Stimulated activated CD8-positive, alpha-beta memory T cell treated with anti-CD3 and anti-CD28 coated beads, Interleukin-2, amount 100 ng/mL, for 1 hour (primary cell): ENCODE measurements at places on chromosomes 11 and 22.

- DNase-seq: no peak
Observed at GRCh38 chr11:118276422-118276821, 12.3 kb upstream of the MPZL2 start.

DNA sequence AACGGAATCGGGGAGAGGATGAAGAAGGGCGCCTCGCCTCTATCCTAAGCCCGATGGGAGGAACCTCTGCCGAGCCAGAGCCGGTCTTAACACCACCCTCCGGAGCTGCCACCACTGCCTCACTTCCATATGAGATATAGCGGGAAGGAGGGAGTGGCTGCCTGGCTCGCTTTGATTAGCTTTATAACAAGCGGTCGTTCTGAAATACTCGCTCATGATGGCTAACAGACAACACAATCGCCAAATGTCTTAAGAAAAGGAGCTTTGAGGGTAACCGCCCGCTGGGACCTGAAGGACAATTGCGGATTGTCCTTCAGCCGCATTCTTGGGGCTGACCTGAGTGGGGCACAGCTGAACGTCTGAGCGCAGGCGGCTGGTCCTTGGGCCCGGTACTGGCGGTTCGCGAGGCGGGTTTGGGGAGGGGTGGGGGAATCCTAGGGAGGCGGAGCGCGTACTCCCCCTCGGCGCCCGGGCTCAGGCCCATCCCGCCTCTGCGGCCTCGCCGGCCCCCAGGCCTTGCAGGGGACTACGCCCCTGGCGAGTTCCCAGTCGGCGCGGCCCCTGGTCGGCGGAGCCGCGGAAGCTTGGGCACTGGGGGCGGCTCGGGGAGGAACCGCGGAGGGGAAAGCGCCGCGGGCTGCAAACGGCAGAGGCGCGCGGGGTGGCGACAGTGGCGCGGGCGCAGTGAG is at the start of gene PLAAT5:
TSS of gene PLAAT5 (minus strand) at position 617 of the 689 bp plus-strand sequence. CDS start at position 484, 133 bp downstream.
- no peak for DNase-seq

GRCh38 chr11:126485021-126485792 is 129.7 kb downstream of the ST3GAL4 start:
- no peak for DNase-seq

GRCh38 chr11:59223611-59224010 is 10.9 kb upstream of the MPEG1 start:
- DNase-seq: no peak

DNA sequence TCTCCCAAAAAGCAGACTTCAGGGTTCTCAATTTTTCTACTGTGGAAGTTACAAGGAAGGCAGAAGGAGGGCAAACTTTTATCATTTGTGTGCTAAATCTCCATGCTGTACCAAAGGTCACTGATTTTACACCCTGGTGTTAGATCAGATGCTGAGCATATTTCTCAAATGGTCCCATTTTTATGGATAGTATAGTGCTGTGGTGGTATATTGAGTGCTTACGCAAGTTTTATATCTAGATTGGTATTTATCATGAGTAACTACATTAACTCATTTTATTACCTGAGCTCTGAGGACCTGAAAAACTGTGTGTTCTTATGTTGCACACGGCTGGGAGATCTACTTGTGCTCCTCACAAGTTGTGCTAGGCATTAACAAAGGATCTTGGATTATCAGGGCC is 75.1 kb downstream of the PRR5L start:
- DNase-seq: no peak

GRCh38 chr11:125532668-125533067 is 36.6 kb upstream of the FEZ1 start:
- no peak for DNase-seq

GRCh38 chr11:86957976-86958646 is 2.9 kb upstream of the FZD4 start:
- no peak for DNase-seq

DNA sequence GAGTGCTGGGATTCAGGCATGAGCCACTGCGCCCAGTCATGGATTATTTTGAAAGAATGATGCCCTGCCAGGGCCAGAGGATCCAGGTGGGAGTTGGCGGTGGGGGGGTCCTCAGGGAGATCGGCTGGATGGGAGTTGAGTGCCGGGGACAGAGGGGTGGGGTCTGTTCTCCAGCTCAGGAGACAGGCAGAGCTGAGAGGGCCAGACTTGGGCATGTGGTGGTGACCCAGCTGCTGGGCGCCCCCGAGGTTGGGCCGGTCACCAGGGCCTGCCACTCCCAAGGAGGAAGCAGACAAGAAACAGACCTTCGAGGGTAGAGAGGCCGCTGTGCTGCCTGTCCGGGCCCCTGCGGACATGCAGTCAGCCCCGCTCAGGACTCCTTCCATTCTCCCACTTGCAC is 11.8 kb upstream of the PRODH start:
- no peak for DNase-seq

DNA sequence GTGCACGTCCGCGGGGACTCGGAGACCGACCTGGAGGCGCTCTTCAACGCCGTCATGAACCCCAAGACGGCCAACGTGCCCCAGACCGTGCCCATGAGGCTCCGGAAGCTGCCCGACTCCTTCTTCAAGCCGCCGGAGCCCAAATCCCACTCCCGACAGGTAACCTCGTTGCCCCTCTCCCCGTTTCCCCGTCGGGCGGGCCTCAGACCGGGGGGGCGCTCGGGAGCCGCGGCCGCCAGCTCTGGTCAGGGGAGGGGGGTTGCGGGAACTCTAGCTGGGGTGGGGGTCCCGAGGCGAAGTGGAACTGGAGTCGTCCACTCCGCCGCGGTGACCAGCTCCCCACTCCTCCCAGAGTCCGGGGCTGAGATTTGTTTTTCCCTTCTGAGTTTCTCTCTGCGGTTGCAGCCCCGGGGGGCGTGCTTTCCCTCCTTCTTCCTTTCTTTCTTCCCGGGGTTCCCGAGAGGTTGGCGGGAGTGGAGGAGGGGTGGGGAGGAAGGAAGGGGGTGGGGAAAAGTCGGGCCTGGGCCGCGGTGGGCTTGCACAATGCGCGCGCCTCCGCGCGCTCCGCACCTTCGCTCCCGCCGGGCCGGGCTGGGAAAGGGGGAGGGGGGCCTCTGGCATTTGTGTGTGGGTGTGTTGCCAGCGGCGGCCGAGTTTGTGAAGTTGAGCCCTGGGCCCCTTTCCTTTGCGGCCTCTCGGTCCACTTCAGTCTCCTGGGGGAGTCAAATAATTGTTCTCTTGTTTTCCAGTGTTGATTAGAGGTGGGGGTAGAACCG is 952 bp downstream of the YAP1 start:
- DNase-seq: no peak

DNA sequence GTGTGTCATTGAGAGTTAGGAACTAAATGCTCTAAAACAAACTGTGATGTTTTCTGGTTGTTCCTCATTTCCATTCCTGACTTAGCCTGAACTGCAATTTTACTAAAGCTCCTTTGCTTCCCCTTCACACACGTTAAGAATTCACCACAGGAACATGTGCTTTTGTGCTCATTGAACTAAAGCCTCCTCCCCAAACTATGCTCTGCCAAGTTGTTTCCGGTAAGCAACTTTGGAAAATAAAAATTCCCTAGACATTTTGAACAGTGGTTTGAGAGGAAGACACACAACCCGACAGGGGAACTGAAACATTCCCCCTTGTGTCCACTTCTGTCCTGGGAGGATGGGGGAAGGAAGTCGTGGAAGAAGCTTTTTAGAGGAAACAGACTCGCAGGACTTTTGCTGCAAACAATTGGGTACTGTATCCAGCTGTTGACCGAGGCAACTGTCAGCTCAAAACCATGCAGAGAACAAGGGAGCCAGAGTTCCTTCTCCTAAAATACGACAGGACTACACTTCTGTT is 66.9 kb downstream of the GAB2 start:
- no peak for DNase-seq

- no peak for DNase-seq
Observed at GRCh38 chr11:100827934-100828661, 141.0 kb downstream of the ARHGAP42 start.

DNA sequence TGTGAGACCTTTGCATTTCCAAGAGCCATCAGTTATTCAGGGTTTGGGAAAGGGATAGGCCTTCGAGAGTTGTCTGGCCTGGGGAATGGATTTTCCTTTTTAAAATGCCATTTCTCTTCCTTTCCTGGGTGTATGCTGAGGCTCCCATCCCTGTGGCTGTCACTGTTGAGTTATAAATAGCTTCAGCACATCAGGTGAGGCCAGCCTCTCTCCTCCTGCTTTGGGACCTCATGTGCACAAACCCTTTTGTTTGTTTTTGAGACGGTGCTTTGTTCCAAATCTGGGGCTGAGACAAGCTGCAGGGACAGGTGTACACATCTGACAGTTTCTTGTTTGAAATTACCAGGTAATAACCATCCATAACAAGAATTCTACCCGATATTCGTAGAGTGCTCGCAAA is 1.3 kb downstream of the TEF start:
- no peak for DNase-seq

GRCh38 chr11:58927393-58928106 is 11.7 kb upstream of the GLYATL1 start:
- DNase-seq: no peak

DNA sequence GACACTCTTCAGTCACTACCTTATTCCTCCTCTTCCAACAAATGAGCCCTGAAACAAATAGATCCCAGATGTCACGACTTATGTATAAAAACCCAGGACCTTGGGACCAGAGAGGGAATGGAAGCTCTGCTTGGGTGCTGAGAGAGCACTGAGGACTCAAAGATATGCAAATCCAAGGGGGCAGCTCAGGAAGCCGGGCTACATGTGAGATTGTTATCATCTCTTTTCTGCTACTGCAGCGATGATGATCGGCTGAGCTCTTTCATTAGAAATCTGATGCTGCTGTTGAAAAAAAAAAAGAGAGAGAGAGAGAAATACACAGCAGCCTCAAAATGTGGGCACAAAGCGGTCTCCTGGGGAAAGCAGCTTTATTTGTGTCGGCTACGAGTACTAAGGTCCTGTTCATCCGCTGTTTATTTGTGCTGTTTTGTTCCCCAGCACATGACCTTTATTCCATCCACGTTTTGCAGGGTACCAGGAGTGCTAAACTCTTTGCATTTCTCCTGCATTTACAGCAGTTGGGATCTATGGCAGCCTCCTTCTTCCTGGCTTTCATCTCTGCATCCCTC is 120.2 kb downstream of the TRIM29 start:
- no peak for DNase-seq

DNA sequence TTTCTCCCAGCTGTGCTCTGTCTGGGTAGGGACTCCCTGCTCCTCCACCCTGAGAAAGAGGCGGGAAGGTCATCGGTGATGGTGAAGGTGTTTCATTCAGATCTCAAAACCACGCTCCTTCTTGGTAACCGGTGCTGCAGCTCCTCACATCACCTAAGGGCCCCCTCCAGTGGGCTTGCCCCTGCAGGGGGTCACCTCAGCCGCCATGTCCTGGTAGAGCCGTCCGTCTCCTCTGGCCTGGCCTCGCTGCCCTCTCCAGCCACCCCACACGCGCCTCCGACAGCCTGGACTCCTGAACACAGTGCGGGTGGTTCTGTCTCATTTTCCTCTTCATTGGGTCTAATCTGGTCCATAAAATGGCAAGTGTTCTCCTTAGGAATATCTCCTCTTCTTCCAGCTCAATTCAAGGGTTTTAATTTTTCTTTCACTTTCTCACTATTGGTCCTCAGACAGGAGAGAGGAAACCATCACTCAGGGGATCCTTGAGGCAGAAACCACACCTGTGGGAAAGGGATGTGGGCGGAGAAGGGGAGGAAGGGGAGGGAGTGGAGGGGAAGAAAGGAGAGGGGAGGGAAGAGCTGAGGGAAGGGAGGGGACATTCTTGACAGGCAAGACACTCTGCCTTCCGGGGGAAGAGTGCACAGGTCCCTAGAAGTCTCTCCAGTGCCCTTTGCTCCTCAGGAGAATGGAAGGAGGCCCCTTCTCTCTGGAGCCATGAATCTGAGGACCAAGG is 1338.4 kb downstream of the TBC1D22A start:
- DNase-seq: no peak

DNA sequence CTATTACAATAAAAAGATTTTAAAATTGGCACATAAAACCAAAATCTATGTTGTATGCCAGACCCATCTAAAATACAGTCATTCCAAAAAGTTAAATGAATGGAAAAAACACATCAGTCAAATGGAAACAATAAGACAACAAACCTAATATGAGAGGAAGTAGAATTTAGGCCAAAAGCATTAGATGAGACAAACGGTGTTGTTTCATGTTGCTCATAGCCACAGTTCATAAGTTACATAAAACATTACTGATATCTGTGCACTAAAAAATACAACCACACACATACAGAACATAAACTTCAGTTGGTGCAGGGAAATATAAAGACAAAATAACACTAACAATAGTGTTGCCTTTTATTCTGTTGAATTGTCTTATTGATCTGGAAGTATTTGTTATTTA is 661.9 kb downstream of the CNTN5 start:
- DNase-seq: no peak

DNA sequence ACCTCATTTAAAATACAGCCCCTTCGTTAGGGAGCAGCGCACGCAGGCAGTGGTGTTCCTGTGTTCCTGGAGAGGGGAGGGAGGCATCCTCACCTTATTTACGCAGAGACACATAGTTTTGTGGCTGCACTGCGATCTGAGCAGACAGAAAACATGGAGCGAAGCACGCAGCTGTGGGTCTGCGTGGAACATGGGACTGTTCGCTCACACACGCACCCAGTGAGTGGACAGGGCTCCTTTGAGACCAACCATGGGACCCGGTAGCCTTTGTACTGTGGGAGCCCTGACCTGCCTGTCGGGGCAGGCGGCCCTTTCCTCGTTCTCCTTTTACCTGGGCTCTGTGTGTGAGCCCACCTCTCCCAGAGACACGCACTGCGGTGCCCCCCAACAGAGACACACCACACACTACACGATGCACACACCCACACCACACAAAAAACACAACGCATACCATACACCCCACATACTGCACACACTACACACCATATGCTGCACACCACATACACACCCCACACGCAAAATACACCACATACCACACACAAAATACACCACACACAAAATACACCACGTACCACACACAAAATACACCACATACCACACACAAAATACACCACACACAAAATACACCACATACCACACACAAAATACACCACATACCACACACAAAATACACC is 1245.7 kb downstream of the BRD1 start:
- no peak for DNase-seq

GRCh38 chr22:26586556-26587325 is 3.2 kb downstream of the TPST2 start:
- no peak for DNase-seq

DNA sequence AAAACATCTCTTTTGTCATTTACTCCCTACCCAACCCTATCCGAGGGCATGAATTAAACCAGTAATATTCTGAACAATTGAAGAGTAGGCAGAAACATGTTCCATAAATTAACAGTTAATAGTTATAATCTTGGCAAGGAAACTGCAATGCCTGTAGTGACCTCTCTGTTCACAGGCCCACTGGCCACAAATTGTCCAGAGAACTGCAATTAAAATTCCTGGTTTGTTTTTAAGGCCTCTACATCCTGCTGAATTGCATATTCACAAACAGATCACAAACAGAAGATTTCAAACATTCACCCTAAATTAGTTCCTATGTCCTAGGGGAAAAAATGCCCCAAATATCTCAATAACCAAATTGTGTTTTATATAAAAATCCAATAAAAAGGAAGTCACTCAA is 143.2 kb upstream of the TRPC6 start:
- DNase-seq: no peak

- DNase-seq: no peak
Observed at GRCh38 chr22:35921777-35922176, 106.8 kb downstream of the RBFOX2 start.
